HT-29 (cell line): ENCODE measurements at places on chromosomes 2 and 18.
A peak's percentile ranks its signal among the peaks of the same experiment; 100 is the strongest.

- no peak for DNase-seq
Observed at GRCh38 chr18:42340423-42341009, 385.5 kb downstream of the PIK3C3 start.

DNA sequence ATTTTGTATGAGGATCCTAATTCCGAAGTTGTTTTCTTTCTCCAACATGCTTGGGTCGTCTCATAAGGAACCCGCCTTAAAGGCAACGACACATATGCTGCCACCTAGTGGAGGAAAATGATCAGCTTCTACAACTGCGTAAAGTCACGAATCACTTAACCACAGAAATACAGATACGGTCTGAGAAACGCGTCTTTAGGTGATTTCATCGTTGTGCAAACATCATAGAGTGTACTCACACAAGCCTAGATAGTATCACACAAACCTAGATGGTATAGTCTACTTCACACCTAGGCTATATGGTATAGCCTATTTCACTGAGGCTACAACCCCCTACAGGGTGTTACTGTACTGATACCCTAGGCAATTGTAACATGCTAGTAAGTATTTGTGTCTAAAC lies 13.1 kb downstream of the GNLY start:
- peak; percentile 94 for DNase-seq

GRCh38 chr2:70070542-70071268 lies 16.6 kb upstream of the PCBP1 start:
- DNase-seq, result peak; percentile 84

GRCh38 chr2:137947032-137947727 lies 17.1 kb upstream of the HNMT start:
- no peak for DNase-seq

- peak; percentile 58 for DNase-seq
Observed at GRCh38 chr2:181894381-181894780, 2.9 kb downstream of the ITPRID2 start.

DNA sequence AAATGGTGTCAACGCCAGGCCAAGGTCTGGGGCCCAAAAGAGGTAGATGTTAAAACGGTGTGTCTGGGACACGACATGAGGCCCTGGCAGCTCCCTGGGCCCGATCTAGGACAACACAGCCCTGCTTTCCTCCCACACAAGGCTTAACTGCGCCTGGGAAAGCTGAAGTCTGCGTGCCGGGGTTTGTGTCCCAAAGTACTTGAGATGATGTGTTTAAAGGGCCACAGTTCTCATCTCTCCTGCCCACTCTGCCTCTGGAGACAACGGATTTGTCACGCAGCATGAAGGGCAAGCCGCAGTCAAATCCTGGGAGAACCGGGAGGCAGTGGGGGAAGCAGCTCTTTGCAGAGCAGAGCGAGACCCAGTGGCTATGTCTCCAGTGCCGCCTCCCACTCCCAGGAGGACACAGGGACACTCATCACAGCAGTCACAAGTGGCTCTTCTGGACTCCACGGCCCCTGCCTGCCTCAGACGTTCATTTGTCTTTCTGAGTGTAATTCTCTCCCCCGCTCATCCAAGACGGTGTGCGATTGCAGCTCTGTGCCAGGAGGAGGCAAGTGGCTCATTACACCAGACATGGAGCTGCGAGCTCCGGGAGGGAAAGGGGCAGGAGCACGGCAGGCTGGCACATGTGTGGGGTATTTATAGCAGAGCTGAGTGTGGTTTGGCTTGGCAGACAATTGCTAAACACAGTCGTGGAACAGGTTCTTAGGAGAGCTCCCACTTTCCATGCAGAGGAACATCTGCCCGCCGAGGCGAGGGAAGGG lies 57.7 kb upstream of the SEMA4C start:
- peak; percentile 31 for DNase-seq

DNA sequence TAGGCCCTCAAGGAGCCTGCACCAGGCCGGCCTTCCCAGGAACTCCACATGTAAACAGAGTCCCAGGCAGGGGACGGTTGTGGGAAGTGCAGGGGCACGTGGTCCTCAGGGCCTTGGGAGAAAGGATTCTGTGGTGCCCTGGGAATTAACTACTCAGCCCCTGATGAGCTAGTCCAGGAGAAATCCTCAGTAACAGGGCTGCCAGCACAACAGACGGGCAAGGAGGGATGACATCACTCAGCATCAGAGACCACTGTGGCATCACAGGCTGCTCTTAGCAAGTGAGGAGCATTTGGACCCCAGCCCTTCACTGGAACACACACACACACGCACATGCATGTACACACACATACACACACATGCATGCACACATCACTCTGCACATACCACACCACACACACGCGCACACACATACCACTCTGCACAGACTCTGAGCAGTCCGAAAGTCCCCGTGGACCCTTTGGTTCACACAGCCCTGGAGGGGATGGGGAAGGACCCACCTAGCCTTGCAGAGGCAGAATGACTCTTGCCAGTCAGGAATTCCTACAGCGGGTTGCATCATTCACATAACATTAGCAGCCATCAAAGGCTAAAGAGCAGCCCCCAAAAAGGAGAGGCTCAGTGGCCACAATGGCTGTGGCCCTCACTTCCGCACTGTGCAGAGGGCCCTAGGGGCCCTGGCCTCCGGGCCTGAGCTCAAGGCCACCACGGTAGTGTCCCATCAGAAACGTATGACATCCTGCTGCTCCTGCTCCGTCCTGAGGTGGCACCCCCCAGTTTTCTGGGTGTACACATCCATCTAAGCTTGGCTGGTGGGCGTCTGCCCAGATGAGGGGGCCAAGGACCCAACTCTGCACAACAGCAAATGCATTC lies 1.9 kb upstream of the NMUR1 start:
- DNase-seq, result no peak

- DNase-seq, result peak; percentile 61
Observed at GRCh38 chr2:85248773-85249509, 78.8 kb downstream of the TGOLN2 start.

- DNase-seq, result peak; percentile 87
Observed at GRCh38 chr2:219387306-219388120, at the start of gene DNPEP. Gene DNPEP, minus strand, starts transcription at chr2:219387912. Its CDS starts 118 bp downstream, at chr2:219387794.

DNA sequence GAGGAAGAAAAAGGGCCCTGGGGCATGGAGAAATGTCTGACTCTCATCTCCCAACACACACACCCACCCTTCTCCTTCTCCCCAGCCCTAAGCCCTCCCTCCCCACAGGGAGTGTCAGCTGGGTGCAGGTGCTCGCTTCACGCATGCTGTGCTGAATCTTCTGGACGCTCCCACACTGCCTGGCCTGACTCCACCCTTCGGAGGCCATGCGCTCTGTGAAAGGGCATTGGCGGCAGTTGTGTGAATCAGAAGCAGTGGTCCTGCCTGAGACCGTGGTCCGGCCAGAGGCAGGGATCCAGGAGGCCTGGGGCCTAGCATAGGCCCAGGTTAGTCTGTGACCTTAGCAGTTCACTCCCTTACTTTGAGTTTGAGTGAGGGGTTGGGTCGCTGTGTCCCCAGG lies 57.1 kb downstream of the LONRF2 start:
- DNase-seq, result no peak

DNA sequence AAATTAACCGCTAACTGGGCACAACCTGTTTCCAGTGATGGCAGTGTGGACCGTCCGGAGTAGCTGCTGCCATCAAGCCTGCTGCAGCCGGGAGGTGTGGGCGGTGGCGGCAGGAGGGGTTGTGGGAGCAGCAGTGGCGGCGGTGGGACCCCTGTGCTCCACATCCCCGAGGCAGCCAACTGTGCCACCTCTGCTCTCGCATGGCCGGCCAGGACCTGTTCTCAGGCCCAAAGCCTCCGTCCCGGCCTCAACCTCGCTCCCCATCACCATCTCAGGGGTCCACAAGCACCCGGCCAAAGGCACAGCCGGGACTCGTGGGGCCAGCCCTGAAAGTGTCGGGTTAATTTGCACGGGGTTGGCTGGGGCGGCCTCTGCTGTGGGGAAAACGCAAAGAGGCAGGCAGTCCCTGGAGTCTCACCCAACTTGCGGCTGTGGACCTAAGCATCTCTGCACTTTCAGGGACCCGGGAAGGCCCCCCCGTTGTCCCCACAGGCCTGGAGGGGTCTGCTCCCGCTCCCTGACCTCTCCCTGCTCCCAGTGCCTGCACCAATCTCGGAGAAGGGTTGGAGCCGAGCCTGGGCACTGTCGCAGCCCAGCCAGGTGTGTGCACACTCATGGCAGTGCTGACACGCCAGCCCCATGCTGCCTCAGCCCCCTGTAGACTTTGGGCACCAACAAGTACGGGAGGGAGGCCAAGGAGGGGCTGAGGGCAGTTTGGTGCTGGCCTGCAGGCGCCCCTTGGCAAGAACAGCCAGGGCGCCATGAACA lies 44.4 kb upstream of the PEX13 start:
- DNase-seq, result no peak

GRCh38 chr2:113025737-113026136 lies 20.5 kb downstream of the IL36A start:
- no peak for DNase-seq

- no peak for DNase-seq
Observed at GRCh38 chr2:192675681-192676080, 480.9 kb upstream of the TMEFF2 start.

DNA sequence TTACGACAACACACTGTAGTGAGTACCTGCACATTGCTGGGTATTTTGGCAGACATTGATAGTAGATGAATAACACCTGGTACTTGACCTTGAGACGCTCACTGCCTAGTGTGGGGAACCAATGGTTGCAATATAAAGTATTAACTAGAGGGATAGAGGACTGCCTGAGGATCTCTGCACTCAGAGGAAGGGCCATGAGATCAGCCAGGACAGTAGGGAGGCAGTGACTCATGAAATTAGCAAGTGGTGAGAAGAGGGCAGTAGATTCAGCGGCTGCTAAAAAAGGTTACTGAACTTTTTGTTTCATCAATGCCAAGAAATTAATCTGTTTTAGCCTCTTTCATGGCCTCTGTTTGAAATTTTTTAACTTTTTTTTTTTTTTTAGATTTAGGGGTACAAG lies 250.8 kb upstream of the TCF4 start:
- no peak for DNase-seq

GRCh38 chr18:8635087-8635486 lies 25.9 kb downstream of the RAB12 start:
- no peak for DNase-seq

DNA sequence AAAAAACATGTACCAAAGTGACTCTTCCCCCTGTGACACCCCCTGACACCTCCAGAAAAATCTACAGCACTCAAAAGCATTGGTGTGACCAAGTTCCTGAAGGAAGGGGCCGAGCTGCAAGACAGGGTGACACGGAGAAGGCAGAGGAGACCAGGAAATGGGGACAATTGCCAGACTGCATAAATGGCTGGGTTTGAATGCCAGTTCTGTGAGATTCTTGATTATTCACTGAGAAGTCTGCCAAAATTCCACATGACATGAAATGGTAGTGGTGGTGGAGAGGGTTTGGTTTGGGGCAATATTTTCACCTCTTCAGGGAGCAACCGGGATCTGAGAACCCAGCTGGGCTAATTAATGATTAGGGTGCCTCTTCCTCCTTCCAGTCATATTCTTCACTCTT lies 178.5 kb downstream of the ARL4C start:
- no peak for DNase-seq

- DNase-seq, result no peak
Observed at GRCh38 chr2:147485210-147485851, 359.5 kb upstream of the ACVR2A start.

DNA sequence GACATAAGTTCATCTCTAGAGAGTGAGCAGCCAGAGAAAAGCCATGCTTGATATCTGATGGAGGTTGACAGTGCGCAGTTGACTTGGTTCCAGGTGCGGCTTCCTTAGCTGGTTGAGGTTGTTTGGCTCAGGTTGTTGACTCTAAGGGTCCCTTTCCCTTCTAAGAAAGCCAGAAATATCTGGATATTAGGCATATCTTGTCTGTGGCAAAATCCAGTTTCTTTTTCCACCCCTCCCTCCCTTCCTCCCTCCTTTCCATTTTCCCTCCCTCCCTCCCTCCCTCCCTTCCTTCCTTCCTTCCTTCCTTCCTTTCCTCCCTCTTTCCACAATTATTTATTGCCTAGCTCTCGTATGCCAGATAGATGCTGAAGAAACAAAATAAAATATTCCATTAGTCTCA lies 82.6 kb upstream of the TNP1 start:
- no peak for DNase-seq

- DNase-seq, result peak; percentile 71
Observed at GRCh38 chr2:210399440-210400041, 77.0 kb downstream of the LANCL1 start.

- no peak for DNase-seq
Observed at GRCh38 chr2:144498277-144498676, 21.6 kb downstream of the ZEB2 start.

GRCh38 chr2:121596221-121597080 lies 52.8 kb downstream of the CLASP1 start:
- peak; percentile 86 for DNase-seq

GRCh38 chr2:28650266-28650584 lies 101.4 kb upstream of the PPP1CB start:
- no peak for DNase-seq

GRCh38 chr2:98492441-98492840 lies 47.8 kb downstream of the INPP4A start:
- DNase-seq, result no peak

GRCh38 chr2:233820774-233821105 lies 33.6 kb downstream of the HJURP start:
- no peak for DNase-seq

DNA sequence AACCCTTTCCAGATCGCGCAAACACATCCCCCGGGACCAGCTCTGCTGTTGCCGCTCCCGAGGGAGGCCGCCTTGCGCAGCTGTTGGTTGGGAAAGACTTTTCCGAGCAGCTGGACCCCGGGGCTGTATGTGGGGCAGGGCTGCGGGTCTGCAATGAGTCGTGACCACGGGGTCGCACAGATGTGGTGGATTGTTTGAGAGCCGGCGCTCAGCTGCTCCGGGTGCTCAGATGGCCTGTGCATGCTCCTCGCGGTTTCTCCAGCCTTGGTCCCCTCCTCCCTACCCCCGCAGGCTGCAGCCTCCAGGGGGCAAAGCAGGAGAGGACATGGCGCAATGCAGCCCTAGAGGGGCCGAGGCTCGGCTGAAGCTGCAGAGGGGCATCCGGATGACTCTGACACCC lies 105.2 kb upstream of the OTOS start:
- DNase-seq, result no peak

GRCh38 chr2:105121434-105121833 lies 83.6 kb downstream of the MRPS9 start:
- no peak for DNase-seq

DNA sequence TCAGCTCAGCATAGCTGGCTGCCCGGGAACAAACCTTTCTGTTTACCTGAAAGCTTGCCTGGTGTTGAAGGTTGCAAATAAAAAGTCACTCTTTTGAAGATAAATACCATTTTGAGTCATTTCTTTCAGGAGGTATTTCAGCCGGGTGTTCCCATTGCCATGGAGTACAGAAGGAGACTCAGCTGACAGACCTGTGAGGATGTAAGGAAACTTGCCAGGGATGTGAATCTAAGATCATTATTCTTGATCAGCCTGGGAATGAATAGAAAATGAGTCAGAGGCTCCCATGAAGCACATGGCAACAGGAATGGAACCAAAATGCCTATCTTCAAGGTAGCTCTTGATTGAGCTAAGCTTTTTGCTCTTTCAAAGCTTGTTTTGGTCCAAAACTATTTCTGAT lies 231.2 kb downstream of the CYRIA start:
- no peak for DNase-seq
